HS-5 (cell line): ENCODE measurements at places on chromosomes 3 and 15.

DNA sequence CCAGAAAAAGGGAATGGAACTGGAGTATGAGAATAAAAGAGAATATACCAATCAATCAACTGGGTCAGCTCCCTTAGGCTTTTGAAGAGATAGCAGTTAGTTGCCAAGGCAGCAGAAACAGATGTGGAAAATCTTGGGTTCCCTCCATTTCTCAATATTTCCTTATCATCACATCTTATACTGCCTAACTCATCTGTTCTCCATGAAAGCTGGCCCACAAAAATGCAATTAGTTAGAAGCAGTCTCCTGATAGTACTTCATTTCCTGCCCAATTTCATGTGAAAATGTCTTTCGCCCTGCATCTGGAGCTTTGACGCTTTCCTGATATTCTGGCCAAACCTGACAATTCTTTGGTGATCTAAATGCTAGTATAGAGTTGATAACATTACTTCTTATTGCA is 30.1 kb upstream of the SPTSSB start:
- no peak for DNase-seq

DNA sequence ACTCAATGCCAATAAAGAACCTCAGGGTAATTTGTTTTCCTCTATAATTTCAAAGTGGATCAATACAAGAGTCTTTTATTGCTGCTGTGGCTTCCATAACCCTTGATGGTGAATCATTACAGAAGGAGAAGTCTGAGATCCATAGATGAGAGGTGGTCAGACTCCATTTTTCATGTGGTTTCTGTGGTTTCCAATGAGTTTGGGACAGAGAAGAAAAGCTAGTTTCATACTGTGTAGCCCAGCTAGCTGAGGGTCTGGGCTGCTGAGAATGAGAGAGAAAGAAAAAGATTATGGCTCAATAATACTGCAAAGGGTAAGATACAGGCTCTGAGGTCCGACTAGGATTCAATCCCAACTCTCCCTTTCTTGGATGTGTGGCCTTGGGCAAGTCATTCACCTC is 180.6 kb upstream of the LRRN1 start:
- no peak for DNase-seq

GRCh38 chr3:115251509-115251908 is 104.4 kb upstream of the ZBTB20 start:
- DNase-seq, result no peak

GRCh38 chr3:31392568-31392967 is 140.2 kb upstream of the STT3B start:
- no peak for DNase-seq
